ENCODE measurements at places on chromosomes 1 and 21.

- no peak for ATAC-seq
Observed at GRCh38 chr21:44263768-44264167, 2.1 kb upstream of the DNMT3L start.

- peak; percentile 36 for ATAC-seq
Observed at GRCh38 chr21:36709030-36709867, 10.3 kb downstream of the SIM2 start.

DNA sequence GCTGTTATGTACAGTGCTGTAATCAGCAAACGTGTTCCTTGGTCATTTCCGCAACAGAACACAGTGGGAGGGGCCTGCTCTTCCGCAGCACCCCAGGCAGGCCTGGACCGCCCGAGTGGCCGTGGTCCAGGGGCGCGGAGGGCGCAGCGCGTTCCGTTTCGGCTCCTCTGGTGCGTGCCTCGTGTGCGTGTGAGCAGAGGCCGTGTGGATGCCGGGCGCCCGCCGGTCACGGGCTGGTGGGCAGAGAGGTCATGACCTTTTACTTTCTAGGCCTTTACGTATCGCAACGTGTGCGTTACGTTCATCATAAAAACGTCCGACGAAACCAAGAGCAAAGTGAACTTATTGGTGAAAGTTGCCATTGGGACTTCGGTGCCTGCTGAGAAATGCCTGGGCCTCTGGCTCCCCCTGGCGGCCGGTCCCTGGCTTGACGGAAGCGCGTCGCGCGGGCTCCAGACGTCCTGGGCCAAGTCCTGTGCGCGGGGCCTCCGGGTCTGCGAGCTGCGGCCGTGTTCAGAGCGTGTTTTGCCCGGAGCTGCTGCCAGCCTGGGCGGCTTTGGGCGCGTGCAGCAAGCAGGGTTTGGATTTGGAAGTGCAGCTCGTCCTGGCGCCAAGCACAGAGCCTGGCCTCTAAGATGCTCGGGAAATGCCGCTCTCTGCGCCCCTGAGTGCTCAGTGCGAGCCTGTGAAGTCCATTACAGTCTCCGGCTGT is 34.4 kb downstream of the COL18A1 start:
- peak; percentile 84 for ATAC-seq

- ATAC-seq = peak; percentile 92
Observed at GRCh38 chr21:41833497-41834115, 45.5 kb downstream of the PRDM15 start.

DNA sequence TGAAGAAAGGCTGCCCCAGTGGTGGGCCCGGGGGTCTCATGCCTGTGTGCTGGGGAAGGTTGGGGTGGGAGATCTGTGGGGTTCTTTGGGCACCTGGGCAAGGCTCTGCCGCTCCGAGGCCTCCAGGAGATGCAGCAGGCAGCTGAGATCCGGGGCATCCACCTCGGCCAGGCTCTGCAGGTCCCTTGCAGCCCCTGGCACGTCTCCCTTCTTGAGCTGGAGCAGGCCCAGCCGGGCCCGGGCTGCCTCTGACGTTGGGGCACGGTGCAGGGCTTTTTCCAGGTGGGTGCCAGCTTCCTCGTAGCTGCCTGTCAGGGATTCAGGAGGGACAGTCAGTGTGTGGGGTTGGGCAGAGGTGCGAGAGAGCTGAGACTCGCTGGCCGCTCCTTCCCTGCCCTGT is 11.4 kb upstream of the MMEL1 start:
- ATAC-seq = no peak

DNA sequence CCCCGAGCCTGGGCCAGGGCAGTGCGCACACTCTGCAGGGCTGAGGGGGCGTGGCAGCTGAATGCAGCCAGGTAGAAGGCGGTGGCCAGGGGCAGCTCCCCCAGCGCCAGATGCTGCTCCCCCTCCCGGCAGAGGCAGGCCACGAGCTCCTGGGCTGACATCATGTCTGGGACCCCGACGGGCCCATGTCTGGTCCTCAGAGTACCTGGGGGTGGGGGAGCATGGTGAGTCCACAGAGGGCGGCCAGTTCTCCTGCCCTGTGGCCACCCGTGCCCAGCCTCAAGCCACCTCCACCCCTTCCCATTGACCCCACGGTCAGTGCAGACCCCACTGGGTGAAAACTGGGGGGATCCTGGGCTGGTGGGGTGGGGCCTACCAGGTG is 838 bp downstream of the TTC34 start:
- no peak for ATAC-seq

- ATAC-seq = no peak
Observed at GRCh38 chr1:167734841-167735240, 13.1 kb downstream of the MPZL1 start.

DNA sequence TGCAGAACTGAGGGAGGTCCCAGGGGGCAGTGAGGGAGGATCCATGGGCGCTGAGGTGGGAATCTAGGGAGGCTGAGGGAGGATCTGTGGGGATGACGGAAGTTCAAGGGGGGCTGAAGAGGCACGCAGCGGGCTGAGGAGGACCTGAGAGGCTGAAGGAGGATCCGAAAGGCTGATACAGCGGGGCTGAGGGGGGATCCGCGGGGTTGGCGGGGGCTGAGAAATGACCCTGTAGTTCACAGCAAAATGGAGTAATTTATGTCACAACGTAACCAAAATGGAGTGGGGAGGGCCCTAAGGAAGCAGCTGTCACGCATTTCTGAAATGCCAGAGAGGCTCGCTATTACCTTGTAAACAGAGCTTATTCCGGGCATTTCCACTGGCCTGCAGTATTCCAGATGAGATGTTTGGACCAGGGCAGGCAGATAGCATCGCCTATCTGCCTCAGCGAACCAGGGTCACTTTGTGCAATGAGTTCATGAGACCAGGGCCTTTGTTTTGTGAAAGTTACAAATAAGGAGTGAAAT is 926 bp upstream of the MRPL55 start:
- no peak for ATAC-seq

DNA sequence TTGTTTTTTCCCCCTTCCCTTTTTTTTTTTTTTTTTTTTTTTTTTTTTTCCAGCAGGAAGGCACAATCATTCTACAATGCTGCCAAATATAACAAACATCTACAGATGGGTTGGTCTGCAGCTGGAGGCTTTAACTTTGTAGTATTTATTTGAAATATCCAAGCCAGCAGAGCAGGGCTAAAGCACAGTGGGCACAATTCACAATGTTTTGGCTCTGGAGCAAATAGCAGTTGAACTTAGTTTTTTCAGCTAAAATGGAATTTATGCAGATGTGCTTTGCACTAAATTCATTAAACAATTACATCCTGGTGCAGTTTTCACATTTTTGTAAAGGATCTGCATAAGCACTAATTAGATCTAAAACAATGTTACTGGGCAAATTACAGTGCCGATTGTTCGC is 39.8 kb upstream of the ZBTB18 start:
- ATAC-seq = no peak

GRCh38 chr1:98176414-98176813 is 255.6 kb upstream of the DPYD start:
- ATAC-seq = no peak

DNA sequence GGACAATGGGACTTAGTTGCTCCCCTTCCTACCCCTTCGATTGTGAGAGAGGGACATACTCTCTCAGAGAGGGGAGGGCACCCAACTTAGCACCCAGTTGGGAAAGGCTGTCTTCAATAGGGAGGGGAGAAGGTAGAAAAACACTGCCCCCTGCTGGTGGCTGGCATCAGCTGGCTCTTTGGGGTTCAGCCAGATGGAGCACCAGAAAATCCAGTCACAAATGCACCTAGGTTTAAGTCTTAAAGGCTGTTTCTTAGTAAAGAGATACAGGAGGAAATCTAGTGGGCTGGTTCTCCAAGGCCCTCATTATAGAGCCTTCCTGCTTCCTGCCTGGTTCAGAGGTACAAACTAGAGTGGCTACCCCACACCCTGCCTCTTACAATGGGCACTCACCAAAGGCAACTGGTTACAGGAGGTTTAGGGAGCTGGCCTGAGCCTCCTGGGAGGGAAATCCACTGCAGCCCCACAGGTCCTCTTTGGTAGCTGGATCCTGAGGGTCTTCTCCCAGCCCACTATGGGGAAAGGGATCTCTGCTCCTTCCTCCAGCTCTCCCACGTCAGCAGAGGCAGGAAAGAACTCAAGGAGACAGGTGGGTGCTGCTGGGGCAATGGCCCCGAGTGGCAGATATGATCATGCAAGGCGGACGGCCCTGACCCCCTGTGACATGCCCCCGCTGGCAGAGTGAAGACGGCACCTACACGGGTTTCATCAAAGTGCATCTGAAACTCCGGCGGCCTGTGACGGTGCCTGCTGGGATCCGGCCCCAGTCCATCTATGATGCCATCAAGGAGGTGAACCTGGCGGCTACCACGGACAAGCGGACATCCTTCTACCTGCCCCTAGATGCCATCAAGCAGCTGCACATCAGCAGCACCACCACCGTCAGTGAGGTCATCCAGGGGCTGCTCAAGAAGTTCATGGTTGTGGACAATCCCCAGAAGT is 28.3 kb downstream of the EIF2D start:
- ATAC-seq = peak; percentile 42

GRCh38 chr1:1922956-1923833 is 4.1 kb upstream of the TMEM52 start:
- ATAC-seq = no peak

DNA sequence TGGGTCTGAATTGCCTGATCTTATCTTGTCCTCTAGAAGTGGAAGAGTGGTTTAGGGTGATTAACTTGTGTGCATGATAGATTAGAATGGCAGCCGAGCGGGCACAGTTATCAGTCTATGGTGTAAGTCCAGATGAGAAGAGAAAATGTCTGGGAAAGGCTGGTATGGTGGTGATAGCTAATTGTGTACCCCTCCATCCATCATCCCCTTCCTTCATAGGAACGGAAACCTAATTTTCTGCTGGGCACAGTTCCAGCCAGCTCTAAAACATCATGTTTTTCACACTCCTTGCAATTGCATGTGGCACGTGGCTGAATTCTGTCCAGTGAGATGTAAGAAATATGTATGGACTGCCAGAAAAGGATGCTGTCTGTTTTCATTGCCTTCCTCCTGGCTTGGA is 40.9 kb upstream of the ZP4 start:
- no peak for ATAC-seq

GRCh38 chr21:27359141-27359540 is 392.3 kb upstream of the ADAMTS5 start:
- no peak for ATAC-seq

DNA sequence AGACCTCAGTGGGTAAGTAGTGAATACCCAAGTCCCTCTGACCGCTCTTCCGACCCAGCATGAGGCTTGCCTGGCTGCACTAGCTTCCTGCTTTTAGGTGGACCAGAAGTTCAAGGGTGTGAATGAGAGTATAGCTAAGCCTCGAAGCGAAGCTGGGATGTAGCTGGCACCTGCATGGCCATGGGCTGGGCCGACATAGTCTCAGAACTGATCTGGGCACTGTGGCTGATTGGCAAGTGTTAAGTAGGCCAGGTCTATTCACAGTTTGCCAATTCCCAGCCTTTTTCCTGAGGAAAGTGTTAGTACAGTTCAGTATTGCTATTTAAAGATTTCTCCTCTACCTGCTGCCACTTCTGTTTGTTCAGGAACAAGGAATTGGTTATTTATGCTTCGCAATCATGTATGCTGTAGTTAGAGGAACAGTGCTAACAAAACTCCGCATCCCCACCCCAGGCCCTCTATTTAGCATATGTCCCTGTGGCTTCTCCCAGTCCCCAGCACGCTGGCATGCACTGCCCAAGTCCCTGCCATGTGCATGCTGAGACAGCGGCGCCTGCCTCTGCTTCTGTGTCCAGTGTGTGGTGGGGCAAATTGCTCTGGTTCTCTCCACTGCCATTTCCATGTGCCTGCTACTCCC is 16.3 kb downstream of the SPATA46 start:
- ATAC-seq = no peak

DNA sequence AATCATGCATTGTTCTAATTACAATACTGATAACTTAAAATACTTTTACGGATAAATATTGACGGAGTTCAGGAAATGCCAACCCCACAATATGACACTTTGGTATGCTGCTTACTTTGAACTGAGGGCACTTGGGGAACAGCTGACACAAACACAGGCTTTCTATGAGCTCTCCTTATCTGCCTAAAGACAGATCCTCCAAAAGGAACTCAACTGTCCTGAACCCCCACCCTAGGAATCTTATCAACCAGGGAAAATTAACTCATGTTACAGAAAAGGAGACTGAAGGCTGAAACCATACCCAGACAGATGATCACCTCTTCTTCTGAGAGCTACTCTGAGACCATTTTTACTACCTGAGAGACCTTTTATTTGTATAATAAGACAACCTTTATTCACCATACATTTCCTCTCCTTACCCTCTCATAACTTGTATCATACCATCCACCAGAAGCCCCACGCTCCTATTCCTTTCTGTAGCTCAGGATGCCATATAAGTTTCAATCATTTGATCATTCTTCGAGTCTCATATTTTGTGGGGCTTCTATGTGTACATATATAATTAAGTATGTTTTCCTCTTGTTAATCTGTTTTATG is 239.5 kb downstream of the FAF1 start:
- no peak for ATAC-seq

GRCh38 chr1:89833183-89834082 is 12.6 kb downstream of the LRRC8D start:
- ATAC-seq = no peak

GRCh38 chr1:51910221-51911000 is 31.9 kb upstream of the NRDC start:
- ATAC-seq = no peak

- ATAC-seq = no peak
Observed at GRCh38 chr1:29317063-29317915, 81.0 kb downstream of the PTPRU start.

DNA sequence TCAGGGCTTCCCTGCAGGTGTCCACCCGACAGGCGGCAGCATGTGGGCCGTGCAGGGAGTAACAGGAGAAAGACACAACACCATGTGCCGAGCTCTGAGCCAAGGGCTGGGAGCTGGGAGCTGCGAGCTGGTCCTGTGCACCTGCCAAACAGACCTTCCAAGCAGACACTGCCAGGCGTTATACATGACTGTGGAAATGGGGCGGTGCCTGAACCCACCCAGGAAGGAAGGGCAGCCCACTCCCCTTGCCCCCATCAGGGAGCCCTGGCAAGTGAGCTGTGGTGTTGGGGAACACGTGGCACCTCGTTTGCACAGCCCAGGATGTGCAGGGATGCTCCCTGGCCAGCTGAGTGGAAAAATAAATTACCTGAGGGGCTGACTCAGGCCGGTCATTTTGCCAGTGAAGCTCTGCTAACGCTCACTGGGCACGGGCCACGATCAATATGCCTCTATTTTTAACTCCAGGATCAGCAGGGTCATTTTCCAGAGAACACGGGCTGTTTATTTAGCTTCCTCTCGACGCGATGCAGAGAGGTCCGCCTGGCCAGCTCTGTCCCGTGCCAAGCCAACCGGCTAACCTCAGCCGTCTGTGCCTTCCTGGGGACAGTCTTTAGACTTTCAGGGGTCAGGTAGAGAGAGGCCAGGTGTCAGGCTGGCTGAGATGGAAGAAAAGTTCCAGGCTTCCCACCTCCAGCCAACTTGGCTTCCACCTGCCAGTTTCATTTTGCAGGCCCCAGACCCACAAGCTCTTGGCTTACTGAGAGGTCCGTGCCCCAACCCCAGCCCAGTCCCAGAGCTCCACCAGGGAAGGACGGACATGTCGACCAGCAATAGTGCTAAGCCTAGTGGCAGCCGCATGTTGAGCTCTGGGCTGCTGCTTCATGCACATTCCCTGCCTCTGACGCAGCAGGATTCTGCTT is 196.7 kb upstream of the VAMP3 start:
- ATAC-seq = no peak

Data from stimulated activated memory B cell treated with anti-CD40 and anti-IgM and Interleukin-4, amounts not matched to agents 10 μg/mL and 1 μg/mL and 100 μg/mL, for 72 hours (primary cell).